Muscle of leg (tissue), 16 donors: ENCODE measurements at places on chromosomes 5 and 9. TPM values are rescaled to one million over a fixed set of nuclear protein-coding genes. Genes with fewer than 3 reads are reported as not detected.

DNA sequence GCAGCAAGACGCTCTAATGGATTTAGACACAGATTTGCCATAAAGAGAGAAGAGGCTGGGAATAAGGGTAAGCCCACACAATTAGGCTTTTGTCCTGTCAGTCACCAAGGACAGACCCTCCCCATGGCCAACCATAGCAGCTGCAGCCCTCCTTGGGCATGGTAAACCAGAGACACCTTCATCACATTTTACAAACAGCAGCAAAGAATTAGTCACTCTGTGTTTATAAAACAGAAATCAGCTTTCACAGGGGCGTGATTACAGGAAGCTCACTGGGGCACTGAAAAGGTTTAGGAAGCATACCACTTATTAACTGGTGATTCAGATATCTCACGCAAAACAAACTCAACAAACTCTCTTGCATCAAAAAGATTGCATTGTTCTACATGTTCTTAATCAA, 37.3 kb upstream of the ZNF622 start:
- no peak for DNase-seq

GRCh38 chr5:57442080-57442839, 40.4 kb downstream of the ACTBL2 start:
- peak; percentile 55 for DNase-seq

DNA sequence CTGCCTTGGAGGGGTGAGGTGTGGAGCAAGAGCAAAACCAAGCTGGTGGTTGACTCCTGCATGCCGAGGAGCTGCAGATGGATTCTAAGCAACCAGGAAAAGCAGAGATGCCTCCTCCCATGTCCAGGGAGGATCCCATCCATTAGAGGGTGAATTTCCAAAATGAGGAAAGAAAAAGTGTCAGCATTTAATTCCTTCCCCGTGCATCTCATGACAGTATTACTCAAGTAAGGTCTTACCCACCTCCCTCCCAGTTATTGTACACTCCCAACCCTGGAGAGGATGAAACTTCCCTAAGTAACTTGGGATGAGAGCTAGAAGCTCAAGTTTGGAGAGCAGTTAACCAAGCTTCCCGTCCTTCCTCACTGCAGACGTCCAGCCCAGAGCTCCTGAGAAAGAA, 19.9 kb downstream of the C9orf152 start:
- no peak for DNase-seq

DNA sequence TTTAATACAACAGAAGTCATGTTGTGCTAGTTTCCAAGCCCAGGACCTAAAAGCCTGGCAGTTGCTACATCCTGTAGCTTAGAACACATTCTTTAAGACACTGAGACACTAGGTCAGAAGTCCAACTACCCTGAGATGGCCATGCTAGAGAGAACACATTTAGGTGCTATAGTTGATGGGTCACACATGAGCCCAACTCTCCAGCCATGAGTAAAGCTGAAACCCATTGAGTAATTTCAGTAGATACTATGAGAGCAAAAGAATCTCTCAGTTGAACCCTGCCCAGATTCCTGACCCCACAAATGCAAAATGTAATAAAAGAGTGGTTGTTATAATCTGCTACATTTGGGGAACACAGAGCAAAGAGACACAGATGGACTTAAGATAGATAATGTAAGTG, 164.4 kb downstream of the SEMA5A start:
- no peak for DNase-seq

DNA sequence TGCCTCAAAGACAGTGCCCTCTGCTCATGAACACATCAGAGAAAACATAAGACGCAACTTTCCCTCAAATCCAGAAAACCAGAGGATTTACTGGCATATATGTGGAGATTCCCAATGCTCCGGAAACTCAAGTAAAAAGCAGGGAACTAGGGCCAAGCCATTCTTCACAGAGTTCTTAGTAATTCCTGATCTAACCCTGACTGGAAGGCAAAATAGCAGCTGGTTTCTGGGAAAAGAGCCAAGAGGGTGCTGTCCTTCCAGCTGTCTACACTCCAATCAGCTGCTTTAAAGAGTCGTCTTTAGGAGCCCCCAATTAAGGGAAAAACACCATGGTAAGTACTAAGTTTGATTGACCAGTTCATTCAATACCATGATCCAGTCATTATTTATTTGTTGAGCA, 49.6 kb downstream of the GNA14 start:
- DNase-seq, result peak; percentile 96

DNA sequence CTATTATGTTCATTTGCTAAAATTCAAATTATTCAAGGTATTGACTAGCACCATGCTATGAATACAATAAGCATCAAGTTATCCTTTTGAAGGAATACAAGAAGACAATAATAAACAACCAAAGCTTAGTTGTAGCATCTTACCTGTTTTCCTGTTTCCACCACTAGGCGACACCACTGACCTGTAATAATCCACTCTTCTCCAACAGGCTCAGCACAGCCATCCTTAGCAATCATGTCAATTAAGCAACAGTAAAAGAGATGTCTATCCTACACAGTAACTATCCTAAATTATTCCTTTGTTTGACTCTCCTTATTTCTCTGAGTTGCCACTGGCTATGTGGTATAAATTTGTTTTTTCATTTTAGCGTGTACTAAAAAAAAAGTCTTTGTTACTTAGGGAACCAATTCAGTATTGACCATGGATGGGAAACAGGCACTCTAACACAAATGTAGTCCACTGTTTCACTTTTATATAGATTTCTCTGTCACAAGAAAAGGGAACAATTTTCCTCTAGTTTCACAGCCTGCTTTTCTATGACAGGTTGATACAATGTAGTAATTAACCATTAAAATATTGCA, 46.2 kb downstream of the PCA3 start:
- DNase-seq, result peak; percentile 55

GRCh38 chr9:131214286-131214856, 61.9 kb downstream of the FAM78A start:
- DNase-seq, result peak; percentile 81

- DNase-seq, result peak; percentile 11
Observed at GRCh38 chr9:96391021-96391765, 7.7 kb upstream of the SLC35D2 start.

GRCh38 chr9:76086539-76086938, 196.1 kb downstream of the PCSK5 start:
- no peak for DNase-seq

GRCh38 chr9:4077499-4078102, 222.3 kb downstream of the GLIS3 start:
- peak; percentile 58 for DNase-seq

The PCDHB10 gene
- total RNA-seq, result 2.1 TPM
